ENCODE measurements at places on chromosomes 7 and 10.

DNA sequence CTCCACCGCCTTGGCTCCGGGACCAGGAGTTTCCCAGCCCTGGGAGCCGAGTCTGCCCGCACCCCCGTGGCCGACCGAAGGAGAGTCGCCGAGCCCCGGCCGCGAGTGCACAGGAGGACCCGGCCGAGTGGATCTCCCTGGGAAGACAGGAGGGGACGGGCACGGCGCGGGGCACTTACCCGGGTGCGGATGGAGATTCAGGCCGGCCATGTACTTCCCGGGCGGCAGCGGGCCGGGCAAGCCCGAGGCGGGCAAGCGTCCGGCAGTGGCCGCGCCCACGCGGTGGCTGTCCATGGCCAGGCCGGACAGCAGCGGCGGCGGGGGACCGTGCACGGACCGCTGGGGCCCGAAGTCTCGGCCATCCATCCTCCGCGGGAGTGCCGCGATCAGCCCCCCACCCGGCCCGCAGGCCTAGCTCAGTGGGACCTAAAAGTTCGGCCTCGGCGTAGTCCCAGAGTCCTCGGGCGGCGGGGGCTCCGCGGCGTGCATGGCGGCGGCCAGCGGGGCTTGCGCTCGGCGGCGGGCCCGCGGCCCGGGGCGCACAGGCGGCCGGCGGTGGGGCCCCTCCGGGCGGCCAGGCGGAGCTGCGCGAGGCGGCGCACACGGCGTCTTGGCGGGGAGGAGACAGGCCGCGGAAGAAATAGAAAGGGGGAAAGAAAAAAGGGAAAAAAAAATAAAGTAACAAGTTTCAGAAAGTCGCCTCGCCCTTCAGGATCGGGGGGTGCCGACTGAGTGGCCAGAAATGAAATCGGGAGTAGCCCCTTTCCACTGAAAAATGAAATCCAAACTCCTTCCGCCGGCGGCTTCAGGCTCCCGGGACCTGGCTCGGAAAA, 2.5 kb downstream of the TNRC18 start:
- DNase-seq = no peak

DNA sequence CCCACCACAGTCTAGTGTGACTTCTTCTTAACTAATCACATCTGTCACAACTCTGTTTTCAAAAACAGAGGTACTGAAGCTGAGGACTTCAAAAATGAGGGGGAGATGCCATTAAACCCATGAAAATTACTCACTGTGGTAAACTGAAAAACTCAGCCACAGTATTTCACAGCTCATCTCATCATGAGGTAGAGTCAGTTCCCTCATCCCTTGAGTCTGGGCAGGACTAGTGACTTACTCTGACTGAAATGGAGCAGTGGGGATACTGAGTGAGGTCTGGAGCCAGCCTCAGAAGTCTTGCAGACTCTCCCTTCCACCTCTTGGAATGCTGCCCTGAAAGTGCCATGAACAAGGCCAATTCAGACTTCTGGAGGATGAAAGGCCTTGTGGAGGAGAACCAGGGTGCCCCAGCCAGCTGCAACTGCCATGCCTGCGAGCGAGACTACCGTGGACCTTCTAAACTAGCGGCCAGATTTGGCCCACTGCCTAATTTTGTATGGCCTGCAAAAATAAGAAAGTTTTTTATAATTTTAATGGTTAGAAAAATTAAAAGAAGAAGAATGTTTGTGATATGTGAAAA, 24.7 kb upstream of the ANKRD1 start:
- DNase-seq = no peak

DNA sequence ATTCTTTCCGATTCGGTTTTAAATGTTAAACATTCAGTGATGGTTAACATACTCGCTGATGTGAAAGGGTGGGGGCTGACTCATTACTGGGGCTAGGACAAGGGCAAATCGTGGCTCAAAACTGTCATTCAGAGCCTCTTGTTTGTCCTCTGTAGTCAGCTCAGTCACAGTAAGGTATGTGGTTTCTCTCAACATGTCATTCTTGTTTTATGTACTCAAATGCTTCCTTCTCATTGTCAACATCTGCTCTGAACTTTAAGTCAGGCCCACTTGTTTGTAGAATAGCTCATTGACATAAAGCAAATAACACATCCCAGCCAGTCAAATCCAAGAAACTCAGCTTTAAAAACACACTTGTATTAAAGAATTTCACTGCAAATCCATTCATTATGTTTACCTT, 7.3 kb downstream of the SLC16A9 start:
- DNase-seq = no peak

DNA sequence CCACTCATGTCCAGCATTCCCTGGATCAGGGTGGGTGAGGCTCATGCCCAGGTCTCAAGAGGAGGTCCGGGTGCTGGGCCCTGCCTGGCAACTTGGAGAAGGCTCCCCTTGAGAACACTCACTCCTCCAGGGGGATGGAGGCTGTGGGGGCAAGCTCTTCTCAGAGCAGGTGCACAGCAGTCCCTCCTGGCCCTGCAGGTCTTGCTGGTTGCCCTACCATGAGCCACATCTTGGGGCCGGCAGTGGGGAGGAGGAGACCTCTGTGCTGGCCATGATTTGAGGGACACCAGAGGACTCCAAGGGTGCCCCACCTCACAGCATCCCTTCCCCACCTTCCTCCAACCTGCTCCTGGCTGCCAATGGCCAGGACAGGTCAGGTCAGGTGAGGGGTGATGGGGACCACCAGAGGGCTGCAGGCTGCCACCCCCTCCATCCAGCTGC, 87.4 kb upstream of the RET start:
- no peak for DNase-seq

DNA sequence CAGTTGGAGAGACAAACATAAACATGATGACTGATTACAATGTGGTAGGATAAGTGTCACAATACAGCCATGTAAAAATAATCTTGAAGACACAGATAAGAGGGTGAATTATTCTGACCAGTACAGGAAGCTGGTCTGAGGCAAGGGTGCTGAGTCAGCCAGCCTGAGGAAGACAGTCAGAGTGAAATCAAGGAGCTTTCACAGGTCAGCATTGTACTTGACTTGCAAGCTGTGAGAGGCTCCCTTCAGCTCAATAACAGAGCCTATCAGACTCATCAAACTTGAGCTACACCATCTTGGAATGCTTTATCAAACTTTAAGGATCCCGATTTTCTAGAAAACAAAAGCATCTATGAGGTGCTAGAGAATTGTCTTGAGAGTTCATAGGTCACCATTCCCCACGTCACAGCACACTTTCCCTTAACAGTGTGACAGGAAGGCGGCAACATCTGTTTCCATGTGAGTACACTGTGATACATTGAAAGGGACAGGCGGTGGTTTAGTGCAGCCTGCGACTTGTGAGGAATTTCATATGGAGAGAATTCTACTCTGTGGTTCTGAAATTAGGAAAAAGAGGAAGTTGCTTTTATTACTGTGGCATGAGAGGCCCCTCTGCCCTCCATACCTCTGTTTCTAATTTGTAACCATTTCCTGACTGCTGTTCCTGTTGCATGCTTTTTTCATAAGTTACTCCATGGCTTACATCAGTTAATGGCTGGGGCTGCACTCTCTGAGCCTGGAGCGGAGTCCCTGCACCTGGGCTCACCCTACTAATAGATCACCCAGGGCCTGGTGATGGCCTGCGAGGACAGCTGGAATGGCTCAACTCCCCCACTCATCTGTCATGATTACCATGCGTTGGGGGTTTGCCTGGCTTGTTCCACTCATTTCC, 417.1 kb downstream of the SUGCT start:
- no peak for DNase-seq

DNA sequence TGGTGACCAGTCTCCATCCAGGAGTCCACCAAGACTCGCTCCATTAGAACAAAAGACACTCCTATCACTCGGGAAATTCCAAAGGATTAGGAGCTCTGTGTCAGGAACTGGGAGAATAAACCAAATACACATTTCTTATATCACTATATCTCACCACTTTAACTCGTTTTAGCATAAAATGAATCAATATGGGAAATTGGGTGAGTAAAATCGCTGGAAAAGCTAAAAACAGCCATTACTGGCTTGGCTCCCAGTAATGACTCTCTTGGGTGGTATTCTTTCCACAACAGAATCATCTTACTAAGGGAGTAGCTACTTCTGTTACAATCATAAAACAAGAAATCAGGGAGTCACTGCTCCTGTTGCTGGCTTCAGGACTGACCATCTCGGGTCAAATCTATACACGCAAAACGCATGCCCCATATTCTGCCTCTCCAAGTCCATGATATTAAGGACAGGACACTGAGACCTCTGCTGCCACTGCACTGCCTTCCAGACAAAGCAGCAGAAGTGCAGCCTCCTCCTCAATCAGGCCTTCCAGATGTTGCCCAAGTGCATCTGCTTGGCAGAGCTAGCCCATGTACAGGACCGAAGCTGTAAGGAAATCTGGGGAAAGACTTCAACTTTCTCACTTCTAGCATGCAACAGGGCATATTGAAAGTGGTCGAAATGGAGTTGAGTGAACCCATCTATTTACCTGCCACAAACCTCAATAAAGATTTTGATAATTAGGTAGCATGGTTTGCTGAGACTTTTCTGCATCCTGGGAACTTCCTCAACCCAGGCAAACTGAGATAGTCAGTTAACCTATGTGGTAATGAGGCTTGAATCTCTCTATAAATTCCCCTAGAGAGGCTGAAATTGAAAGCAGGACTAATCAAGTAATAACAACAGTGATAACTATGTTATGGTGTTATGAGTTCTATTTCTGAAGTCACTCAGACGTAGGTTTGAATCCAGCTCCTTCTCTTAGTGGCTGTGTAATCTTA, 14.4 kb upstream of the PANK1 start:
- no peak for DNase-seq

DNA sequence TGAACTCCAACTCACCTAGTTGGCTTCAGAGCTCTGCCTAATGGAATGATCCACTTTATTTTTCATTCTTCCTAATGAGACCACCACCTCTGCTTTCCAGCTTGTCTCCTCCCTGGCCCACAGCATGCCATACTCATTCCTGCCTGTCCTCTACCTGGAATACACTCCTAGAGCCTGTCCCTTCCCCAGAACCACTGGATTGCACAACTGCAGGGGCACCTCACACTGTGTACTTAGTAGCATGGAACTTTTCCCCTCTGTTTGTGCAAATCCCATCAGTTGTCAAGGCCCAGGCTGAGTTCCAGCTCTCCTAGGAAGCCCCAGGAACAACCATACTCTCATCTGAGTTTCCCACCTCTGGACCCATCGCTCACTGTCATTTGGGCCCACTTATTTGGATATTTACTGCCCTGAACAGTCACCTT, 15.6 kb downstream of the ALDH18A1 start:
- DNase-seq = no peak

GRCh38 chr10:131996466-131997365, 15.0 kb upstream of the BNIP3 start:
- no peak for DNase-seq

- DNase-seq = no peak
These were observed 368.7 kb downstream of the AUTS2 start for GRCh38 chr7:69966766-69967591.

- no peak for DNase-seq
These were observed 70.9 kb downstream of the WIPF3 start for GRCh38 chr7:29877196-29877595.

GRCh38 chr10:131444286-131444685, 132.8 kb upstream of the TCERG1L start:
- DNase-seq = no peak

- no peak for DNase-seq
These were observed 86.7 kb upstream of the PRKAR2B start for GRCh38 chr7:106957766-106958165.

GRCh38 chr10:25226775-25227682, 52.2 kb downstream of the GPR158 start:
- DNase-seq = no peak

GRCh38 chr10:5356302-5356763, 8.4 kb upstream of the UCN3 start:
- no peak for DNase-seq

GRCh38 chr10:104835422-104835821, 194.3 kb downstream of the SORCS3 start:
- no peak for DNase-seq

GRCh38 chr7:86975914-86976313, 83.5 kb downstream of the ELAPOR2 start:
- no peak for DNase-seq

- no peak for DNase-seq
These were observed 33.9 kb upstream of the GSAP start for GRCh38 chr7:77450054-77450453.

GRCh38 chr10:102919992-102920739, 2.1 kb downstream of the CNNM2 start:
- DNase-seq = no peak

DNA sequence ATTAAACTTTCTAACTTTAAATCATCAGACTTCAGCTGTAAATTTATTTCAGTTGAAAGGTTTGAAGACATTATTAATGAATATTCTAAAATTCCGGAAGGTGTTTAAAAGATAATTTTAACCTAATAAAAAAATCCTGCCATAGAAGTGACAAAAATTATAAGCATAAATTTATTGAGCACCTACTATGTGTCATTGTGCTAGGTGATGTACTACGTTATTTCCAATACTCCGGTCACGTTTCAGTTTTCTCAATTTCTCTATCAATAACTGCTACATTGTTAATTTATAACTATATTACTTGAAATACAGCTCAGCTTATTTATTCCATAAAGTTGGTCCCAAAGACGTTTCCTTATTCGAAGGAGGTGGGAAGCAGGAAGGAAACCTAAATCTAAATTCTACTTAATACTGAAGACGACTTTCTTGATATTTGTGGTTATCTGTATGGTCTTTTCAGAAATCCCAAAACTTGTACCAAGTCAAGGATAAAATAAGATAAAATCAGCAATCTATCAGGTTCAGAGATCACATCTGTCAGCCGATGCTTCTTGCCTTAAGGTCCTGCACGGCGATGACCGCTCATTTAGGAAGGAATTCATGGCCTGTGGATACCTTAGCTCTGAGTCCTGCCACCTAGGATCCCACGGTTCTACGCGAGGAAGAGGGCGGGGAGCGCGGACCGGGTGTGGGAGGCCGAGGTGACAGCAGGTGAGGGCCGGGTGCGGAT, 1.2 kb upstream of the ZEB1 start:
- no peak for DNase-seq

DNA sequence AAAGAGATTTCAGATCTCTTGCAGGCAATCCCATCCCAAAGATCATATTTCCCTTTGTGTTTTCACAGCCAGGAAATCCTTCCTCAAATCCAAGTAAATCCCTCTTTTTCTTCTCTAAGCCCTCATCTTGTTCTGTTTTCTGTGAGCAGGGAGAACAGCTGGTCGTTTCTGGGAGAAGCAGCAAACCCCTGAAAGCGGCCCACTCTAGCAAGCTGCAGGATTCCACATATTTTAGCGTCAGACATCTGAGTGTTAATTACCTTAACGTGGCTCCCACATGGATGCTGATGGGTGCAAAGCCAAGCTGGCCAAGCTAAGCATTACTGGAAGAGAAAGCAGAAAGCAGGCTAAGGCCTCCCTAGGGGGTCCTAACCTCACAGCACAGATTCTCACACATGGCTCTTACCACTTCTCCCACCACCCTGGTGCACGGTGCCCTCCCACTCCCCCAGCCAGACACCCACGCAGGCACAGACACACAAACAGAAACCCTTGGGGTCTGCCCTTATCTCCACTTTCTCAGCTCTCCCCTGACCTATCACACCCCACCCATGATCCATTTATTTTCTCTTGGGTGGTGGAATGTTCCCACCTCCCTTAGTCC, 551.0 kb upstream of the AUTS2 start:
- DNase-seq = no peak

- no peak for DNase-seq
These were observed 156.4 kb downstream of the USP6NL start for GRCh38 chr10:11454958-11455566.

GRCh38 chr7:151681726-151682125, 162.0 kb upstream of the RHEB start:
- no peak for DNase-seq
